ENCODE measurements at places on chromosomes 6 and 20.
A peak's percentile ranks its signal among the peaks of the same experiment; 100 is the strongest.

- no peak for DNase-seq
Observed at GRCh38 chr20:50850721-50851286, 55.9 kb downstream of the BCAS4 start.

GRCh38 chr6:10510592-10511367 lies 10.4 kb upstream of the GCNT2 start:
- DNase-seq: peak; percentile 61

- no peak for DNase-seq
Observed at GRCh38 chr20:16175322-16175961, 397.8 kb downstream of the KIF16B start.

- peak; percentile 27 for DNase-seq
Observed at GRCh38 chr6:143149771-143150170, 89.1 kb downstream of the AIG1 start.

DNA sequence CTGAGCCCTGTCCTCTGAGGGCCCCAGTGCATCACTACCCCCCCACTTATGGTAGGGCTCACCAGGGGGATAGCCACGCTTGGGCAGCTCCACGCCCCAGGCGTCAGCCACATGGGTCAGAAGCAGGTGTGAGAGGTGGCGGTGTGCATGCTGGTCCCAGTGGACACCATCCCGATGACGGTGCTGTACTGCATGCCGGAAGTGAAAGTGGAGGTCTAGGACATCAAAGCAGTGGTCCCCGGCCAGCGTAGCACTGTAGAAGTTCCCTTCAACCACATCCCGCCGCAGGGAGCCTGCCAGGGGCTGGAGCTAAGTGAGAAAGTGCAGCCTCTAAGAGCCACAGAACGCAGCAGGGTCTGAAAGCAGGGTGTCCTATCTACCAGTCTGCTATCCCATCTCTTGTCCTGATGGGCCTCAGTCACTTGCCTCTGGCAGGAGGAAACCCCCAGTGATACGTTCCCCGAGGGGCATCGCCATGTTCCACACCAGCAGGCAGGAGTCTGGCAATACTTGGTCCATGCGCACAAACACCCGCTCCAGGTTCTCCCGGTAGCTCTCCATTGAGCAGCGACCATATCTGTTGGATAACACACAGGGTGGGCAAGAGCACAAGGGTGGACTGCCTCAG lies 2.2 kb downstream of the PCED1A start:
- no peak for DNase-seq

- peak; percentile 13 for DNase-seq
Observed at GRCh38 chr6:158487495-158487894, 72.4 kb upstream of the TMEM181 start.

DNA sequence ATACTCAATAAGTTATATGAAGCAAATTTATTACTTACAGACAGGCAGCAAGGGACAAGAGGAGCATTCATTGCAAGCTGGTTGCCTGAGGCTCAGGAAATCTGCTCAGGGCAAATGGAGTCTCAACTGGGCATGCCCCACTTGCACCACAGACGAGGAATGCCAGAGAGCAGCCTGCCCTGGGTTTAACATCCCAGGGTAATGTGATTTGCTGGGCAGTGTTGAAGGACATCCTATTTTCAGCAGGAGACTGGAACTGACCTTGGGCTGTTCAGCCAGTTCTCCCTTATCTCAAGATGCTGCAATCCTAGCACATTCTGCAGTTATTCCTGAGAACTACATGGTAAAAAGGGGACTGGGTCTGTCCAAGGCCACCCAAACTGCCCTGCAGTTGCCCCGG lies 3.8 kb upstream of the ENTPD6 start:
- DNase-seq: no peak

DNA sequence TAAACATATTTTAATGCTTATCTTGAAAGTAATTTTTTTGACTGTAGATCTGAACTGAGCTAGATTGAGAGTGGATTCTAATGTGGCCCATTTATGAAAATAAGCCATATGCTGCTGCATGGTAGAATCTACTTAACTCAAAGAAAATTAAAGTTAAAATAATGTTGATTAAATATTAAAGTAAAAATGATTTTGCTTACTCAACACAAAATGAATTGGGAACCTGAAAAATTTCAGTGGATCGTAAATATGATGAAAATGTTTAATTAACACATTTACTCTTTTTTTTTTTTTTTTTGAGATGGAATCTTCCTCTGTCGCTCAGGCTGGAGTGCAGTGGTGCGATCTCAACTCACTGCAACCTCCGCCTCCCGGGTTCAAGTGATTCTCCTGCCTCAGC lies 144.5 kb upstream of the HMGN3 start:
- DNase-seq: no peak

- DNase-seq: no peak
Observed at GRCh38 chr6:24225838-24226237, 99.8 kb downstream of the NRSN1 start.

DNA sequence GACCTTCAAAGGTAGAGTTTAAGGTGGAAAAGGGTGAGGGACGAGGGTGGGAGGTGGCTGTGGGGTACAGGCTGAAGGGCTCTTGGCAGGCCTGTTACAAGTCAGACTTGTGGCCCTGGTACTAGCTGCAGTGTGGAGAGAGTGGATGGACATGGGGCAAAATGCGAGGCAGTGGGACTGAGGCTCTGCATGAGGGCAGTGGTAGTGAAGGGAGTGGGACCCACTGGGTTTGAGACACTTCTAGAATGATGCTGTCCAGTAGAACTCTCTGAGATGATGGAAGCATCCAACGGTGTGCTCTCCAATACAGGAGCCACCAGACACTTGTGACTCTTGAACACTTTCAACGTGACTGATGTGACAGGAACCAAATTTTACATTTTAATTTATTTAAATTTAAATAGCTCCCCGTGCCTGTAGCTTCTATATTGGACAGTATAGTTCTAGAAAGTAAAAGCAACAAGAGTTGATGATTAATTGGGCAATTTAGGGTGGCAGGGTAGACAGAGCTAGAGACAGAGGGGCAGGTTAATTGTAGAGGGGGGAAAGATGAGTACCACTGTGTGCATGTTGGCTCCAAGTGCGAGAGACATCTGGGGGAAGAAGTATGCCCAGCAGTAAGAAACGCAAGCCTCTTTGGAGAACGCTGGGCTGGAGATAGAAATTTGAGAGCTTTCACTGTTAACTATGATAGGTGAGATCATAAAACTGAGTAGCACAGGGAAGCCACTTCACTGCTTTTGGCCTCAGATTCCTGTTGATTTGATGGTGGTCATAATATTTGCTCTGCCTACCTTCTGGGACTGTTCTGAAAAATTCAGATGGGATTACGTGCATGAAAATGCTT lies 77.5 kb downstream of the TXNDC5 start:
- no peak for DNase-seq

DNA sequence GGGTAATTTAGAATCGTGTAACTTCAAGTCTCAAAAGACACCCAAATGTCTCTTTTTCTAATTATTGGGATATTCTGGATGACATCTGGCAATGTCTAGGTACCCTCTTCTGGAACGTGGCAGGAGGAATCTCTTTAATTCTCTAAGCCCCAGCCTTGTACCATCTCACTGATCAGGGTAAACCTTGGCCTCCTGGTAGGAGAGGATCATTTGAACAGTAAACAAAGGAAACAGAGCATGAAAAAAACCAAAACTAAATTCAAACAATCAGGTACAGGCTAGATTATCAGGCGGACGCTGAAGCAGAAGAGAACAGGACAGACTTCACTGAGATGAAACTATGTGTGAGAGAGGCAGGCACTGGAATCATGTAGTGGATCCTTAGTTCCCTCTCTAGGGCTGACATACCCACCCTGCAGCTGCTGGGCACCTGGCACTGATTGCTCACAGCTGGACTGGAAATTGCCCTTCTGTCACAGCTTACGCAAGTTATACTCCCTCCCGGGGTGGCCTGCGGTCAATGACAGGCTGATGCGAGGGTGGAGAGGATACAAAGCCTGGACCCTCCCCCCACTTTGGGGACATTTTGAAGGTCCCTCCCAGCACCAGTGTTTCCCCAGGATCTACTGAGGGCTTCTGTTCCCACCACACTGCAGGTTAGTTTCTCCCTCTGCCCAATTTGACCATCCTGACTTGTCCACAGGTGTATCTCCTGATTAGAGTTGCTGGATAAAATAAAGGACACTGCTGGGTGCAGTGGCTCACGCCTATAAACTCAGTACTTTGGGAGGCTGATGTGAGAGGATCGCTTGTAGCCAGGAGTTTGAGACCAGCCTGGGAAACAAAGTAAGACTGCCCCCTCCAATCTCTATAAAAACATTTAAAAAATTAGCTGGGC lies 20.6 kb upstream of the ZBTB24 start:
- DNase-seq: no peak

GRCh38 chr6:122717350-122717749 lies 62.2 kb upstream of the FABP7 start:
- DNase-seq: no peak

DNA sequence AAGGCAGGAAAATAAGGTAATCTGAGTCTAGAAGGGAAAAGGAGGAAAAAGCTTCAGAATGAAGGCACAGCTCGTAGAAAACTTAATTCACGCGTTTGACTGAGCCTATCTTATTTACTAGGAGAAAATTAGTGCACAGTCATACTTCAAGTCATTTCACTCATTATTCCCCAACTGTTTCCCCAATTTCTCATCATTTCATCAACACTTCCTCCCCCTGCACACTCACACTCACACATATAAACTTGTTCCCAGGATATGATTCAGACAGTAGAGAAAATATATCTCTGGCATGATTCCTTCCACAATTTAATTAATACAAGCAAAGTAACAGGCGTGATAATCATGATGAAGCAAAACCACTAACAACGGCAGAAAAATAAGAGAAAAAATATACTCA lies 94.5 kb upstream of the F13A1 start:
- DNase-seq: no peak

DNA sequence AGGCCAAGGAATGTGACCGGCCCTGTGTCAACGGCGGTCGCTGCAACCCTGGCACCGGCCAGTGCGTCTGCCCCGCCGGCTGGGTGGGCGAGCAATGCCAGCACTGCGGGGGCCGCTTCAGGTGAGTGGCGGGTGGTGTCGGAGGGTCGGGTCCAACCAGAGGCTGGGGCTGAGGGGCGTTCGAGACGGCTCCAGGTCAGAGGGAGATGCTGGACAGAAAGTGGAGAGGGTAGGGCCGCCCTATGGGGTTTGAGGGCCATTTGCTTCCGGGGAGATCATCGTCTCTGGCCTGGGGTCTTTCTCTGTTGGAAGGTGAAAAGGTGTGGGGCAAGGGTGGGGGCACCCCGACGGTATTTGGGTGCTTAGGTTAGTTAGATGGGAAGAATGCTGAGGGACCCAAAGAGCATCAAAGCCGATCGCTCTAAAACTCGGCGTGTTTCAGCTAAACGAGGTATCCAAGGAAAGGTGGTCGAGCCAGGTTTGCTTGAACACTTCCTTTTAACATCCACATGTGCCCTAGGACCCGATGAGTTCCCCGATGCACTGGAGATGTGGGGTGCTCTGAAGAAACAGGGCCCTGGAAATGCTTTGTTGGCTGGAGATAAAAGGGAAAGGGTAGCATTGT lies 691 bp downstream of the ATRN start:
- peak; percentile 19 for DNase-seq

DNA sequence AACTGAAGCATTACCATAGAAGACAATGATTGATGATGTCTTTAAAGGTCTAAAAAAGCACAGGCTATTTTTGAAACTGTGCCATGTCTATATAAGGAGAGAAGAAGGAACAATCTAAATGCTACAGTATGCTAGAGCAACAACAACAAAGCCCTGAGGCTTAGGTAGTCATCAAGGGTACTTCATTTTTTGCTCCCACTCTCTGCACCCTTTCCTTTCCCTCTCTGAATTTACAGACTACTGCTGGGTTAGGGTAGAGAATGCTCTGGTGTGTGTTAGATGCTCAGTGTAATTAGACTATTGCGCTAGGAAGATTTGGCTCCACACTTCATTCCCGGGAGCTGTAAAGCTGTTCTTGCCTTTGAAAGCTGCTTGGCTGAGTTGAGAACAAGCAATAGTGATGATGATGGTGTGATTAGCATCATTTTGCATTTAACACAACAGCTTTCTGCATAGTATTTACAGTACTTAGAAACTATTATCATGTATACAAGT lies 1262.5 kb upstream of the CITED2 start:
- DNase-seq: no peak

GRCh38 chr20:57902473-57902872 lies 192.7 kb upstream of the PMEPA1 start:
- DNase-seq: peak; percentile 64

DNA sequence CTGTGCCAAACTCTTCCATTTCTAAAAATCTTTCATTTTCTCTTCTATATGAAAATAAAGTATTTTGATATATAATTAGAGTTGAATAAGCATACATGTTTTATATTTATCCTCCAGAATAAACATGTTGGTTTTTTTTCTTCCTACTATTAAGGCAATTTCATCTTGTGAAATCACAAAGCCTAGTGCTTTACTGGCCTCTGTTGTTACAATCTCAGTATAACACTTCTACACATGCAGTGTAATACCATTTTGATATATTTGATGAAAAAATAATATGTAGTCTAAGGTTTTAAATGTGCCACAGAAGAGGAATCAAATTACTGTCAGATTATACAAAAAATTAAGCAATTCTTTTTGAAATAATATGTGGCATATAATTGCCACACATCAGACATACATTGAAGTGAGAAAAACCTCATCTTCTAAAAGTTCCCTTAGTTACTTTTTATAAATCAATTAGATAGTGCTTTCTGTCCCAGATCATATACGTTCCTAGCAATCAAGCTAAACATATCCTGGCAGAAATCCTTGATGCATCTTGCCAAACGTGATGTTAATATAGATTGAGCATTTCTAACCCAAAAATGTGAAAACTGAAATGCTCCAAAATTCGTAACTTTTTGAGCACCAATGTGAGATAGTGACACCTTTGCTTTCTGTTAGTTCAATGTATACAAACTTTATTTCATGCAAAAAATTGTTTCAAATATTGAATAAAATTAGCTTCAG lies 225.1 kb upstream of the MANEA start:
- DNase-seq: no peak

GRCh38 chr20:36384022-36384619 lies 78.0 kb downstream of the DLGAP4 start:
- DNase-seq: peak; percentile 46

DNA sequence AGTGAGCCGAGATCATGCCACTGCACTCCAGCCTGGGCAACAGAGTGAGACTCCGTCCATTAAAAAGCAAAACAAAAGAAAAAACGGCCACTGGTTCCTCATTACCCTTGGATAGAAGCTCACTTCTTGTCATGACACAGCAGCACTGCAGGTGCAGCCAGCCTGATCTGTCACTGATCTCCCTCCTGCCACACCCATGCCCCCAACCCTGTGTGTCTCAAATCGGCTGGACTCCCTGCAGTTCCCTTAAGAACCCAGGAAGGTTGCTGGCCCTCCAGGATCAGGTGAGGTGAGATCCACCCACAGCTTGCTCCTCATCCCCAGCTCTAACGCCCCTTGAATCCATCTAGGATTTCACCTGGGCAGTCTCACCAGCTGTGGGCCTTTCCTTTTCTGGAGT lies 26.3 kb upstream of the NNAT start:
- DNase-seq: no peak

All from adipocyte (in vitro differentiated cells).